ENCODE measurements at places on chromosomes 3 and 15. TPM values are rescaled to one million over a fixed set of nuclear protein-coding genes. Genes with fewer than 3 reads are reported as not detected.

Gene NPTN
- 229 TPM for total RNA-seq

Gene TGM5
- under 0.01 TPM for total RNA-seq

Gene COMMD2
- 16.6 TPM for total RNA-seq

Gene KBTBD13
- total RNA-seq: not detected

Gene SMCO1
- not detected for total RNA-seq

Gene UROC1
- not detected for total RNA-seq

Gene SUCNR1
- 0.11 TPM for total RNA-seq

Data from esophagus muscularis mucosa (tissue), 4 donors.